ENCODE measurements at places on chromosomes 3 and 15.

DNA sequence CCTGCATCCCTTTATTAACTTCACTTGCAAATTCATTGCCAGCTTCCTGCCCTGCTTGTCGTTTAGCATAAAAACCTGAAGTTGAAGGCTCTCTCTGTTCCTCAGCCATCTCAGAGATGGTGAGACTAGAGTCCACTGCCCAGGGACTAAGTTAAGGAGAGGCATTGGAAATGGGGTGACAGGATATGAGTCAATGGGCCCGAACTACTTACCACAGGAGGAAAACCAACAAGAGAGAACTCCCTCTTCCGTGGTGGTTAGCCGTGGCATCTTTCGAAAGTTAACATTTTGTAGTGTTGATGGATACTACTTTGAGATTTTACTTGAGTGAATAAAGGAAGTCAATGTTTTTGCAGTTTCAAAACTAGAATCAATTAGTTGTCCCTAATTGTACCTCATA, 65.3 kb downstream of the LRTM1 start:
- DNase-seq, result no peak

- no peak for DNase-seq
Measured at GRCh38 chr3:31613654-31614053, 80.9 kb downstream of the STT3B start.

GRCh38 chr15:65285291-65286068, 1.2 kb downstream of the PARP16 start:
- DNase-seq, result no peak

DNA sequence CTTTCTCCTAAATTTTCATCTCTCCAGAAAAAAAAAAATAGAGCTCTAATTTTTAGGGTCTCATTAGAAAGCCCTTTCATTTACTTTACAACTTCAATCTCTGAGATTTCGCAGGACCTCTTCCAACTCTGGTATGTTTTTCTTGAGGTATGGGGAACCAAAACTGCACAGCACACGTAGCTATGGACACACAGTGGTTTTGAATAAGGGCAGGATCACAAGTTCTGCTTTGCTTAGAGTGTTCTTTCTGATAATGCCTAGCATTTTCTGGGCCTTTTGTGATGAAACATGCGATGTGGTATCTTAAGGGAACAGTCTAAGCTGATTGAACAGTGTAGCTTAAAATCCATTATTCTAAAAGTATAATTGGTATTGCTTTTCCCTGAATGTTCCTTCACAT, 25.3 kb downstream of the ZNF592 start:
- DNase-seq, result no peak

DNA sequence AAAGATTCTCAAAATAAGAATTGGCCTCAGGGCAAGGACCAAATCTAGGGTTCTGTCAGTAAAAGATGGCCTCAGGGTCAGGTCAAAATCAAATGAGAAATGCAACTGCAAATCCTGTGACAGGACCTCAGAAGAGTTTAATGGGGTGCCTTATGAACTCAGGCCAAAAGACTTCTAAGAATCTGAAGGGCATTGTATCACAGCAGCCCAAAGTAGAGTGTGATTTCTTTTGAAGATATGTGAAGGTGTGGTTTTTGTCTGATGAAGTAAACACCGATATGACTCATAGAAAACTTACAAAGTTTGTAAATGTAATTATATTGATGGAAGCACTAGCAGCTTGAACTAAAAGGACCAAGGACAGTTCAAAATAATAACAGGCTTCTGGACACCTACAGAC, 966.1 kb downstream of the AGBL1 start:
- no peak for DNase-seq

DNA sequence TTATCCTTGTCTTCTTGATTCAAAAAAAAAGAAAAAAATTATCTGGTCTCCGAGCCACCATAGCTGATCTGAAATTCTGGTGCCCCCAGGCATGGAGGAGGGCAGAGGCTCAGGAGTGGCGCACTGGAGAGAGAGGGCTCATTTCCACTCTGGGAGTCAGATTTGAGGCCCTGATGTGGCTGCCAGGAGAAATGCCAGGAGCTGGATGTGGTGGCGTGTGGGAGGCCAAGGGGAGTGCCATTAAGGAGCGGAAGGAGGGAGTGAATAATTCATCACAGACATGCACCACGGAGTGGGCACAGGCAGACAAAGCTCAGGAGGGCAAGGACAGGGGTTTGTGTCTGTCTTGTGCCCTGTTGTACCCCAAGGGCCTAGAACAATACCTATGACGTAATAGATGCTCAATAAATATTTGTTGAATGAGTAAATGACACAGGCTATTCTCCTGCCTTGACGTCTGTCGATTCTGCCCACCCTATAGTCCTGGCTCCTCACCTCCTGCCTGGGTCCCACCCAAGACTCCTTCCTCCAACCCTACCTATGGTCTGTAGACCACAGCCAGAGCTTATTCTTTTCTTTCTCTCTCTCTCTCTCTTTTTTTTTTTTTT, 12.0 kb upstream of the GRIP2 start:
- DNase-seq, result no peak

GRCh38 chr3:102441832-102442231, 7.0 kb downstream of the ZPLD1 start:
- DNase-seq, result no peak

DNA sequence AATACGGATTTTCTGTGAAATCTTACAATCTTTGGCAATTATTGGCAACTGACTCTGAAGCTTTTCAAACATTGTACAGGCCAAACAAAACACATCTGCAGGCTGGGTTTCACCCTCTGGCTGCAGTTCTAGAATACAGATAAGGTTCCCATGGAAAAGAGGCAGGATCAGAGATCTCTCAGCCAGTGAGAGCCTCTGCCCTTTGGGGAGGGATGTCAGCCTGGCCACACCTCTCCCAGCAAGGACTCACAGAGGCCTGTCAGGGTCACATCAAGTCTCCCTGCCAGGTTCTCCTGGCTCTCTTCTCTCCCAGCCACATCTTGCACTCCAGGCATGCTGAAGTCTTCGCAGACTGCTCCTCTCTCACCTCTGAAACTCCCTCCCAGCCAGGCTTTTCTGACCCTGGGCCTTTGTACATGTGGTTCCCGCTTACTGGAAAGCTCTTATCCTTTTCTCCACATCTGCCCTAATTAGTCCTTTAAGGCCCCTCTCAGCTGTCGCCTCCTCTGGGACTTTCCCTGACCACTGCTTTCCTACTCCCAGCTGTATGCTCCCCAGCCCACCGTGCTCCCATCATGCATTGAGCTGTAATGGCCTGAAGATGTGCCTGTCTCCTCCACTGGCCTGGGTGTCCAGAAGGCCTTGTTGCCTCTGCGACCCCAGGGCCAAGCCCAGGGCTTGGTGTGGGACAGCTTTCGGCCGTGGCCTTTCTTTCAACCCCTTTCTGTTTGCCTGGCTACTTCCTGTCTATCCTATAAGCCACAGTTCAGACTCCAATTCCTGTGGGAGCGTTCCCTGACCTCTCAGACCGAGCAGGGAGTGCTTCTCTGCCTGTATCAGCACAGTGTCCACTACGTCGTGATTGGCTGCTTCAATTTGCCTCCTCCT, 4.3 kb downstream of the RBP1 start:
- no peak for DNase-seq

DNA sequence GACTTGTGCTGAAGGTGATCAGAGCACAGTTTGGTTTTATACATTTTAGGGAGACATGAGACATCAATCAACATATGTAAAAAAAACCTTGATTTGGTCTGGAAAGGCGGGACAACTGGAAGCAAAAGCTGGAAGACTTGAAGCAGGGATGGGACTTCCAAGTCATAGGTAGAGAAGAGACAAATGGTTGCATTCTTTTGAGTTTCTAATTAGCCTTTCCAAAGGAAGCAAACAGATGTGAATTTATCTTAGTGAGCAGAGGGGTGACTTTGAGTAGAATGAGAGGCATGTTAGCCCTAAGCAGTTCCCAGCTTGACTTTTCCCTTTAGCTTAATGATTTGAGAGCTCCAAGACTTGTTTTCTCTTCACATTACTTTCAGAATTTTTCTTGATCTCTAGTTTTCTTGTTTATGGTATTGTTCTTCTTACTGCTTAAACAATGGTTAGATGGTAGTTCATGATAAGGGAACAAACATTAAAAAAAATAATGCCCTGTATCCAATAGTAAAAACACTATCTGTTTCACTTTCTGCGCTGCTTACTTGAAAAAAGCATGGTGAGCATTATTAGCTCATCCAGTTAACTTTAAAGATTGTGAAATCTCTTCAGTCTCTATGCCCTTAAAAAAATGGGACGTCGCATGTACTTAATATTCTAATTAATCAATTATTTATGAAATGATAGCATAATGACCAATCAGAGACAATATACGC, 48.5 kb upstream of the BCHE start:
- no peak for DNase-seq
